Activated T-helper 1 cell treated with anti-CD3 and anti-CD28 coated beads, Interleukin-2, amount 50 U/mL, for 16 hours (primary cell): ENCODE measurements at places on chromosomes 4 and X.

GRCh38 chr4:177118596-177118995, 191.1 kb upstream of the NEIL3 start:
- no peak for DNase-seq

DNA sequence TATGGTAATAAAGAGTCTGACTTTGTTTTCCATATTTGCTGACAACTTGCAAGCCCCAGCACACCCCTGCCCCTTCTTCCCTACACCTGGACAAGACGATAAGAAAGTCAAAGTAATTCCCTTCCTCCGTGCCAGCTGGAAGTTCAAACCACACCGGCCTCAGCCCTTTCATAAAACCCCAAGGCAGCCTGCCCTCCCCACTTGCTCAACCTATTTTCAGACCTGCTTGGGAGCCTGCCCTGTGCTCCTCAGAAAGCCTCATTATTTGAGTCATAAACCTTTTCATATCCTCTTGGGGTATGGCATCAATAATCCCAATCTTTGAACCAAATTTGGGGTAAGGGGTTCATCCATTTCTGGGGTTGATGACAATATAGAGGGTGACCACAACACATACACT, 29.5 kb downstream of the NIPAL1 start:
- no peak for DNase-seq

GRCh38 chrX:132837967-132838366, 120.5 kb downstream of the HS6ST2 start:
- DNase-seq: no peak

DNA sequence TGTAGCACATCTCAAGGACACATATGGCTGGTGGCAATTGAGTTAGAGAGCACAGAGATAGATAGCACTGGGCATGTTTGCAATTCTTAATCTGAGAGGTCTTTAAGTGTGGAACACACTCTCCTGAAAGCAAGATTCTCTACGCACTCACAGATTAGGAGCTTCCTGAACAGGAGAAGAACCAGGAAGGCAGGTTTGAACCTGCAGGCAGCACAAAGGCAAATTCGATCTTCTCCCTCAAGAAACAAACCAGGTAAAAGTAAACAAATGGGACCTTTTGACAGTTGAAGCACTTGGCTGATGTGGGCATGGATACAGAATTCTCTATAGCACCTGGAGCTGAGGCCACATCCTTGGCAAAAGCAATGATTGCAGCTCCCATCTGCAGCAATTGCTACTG, 24.3 kb downstream of the HS3ST1 start:
- no peak for DNase-seq

- DNase-seq: no peak
These were observed 975 bp downstream of the KCNE5 start for GRCh38 chrX:109623997-109624396.
